ENCODE measurements at places on chromosomes 4 and X. TPM values are rescaled to one million over a fixed set of nuclear protein-coding genes. Genes with fewer than 3 reads are reported as not detected.

GRCh38 chr4:40627540-40627939 is 2.1 kb downstream of the RBM47 start:
- no peak overlapping the region for H3K4me3 ChIP-seq
- H3K36me3 ChIP-seq = peaks cover 3% of the 10 kb centered on the region
- peaks cover 5% of the 10 kb centered on the region for H3K27me3 ChIP-seq

- H3K27me3 ChIP-seq = no peaks in the 10 kb centered on the region
- H3K27ac ChIP-seq = no peak overlapping the region
- H3K36me3 ChIP-seq = no peaks in the 10 kb centered on the region
- DNase-seq = no peak
- H3K4me1 ChIP-seq = no peaks in the 10 kb centered on the region
- H3K4me3 ChIP-seq = no peak overlapping the region
These were observed 469.8 kb downstream of the PCDH7 start for GRCh38 chr4:31189938-31190337.

DNA sequence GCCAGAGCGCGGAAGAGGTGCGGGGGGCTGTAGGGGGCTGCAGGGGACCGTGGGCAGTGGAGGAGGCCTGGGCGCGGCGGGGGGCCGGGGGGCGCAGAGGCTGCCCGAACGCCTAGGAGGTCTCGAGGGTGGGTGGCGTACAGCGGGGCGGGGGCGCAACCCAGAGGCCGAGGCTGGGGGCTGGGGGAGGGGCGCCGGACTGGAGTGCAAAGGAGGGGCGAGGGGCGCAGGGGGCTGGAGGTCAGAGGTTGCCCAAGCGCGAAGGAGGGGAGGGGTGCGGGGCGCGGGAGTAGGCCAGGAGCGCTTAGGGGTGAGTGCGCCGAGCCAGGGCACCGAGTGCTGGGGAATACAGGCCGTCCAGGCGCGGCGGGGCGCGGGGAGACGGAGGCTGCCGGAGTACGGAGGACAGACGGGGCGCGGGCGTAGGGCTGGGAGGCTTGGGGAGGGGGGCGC is 255 bp downstream of the GYG2 start:
- H3K4me3 ChIP-seq = no peak overlapping the region
- no peaks in the 10 kb centered on the region for H3K4me1 ChIP-seq
- no peaks in the 10 kb centered on the region for H3K36me3 ChIP-seq
- H3K27ac ChIP-seq = no peak overlapping the region
- peaks cover 5% of the 10 kb centered on the region for H3K27me3 ChIP-seq

- H3K27ac ChIP-seq = peak overlapping the region; percentile 61
- DNase-seq = no peak
- H3K4me3 ChIP-seq = peak overlapping the region; percentile 87
- peaks cover 12% of the 10 kb centered on the region for H3K36me3 ChIP-seq
- peaks cover 19% of the 10 kb centered on the region for H3K4me1 ChIP-seq
These were observed 13.4 kb upstream of the ETDC start for GRCh38 chrX:135295944-135296305.

GRCh38 chr4:110977554-110977953 is 354.7 kb upstream of the PITX2 start:
- no peaks in the 10 kb centered on the region for H3K36me3 ChIP-seq
- no peak overlapping the region for H3K4me3 ChIP-seq
- H3K4me1 ChIP-seq = no peaks in the 10 kb centered on the region
- no peaks in the 10 kb centered on the region for H3K27me3 ChIP-seq

GRCh38 chr4:153137159-153137558 is 67.1 kb upstream of the TRIM2 start:
- H3K4me3 ChIP-seq = no peak overlapping the region
- peaks cover 28% of the 10 kb centered on the region for H3K27me3 ChIP-seq
- no peak for DNase-seq
- peaks cover 31% of the 10 kb centered on the region for H3K4me1 ChIP-seq
- no peaks in the 10 kb centered on the region for H3K36me3 ChIP-seq
- H3K27ac ChIP-seq = no peak overlapping the region

TRMT10A gene
- total RNA-seq = 4.9 TPM

IQCM gene
- not detected for total RNA-seq
